ENCODE measurements at places on chromosomes 5 and 9.

DNA sequence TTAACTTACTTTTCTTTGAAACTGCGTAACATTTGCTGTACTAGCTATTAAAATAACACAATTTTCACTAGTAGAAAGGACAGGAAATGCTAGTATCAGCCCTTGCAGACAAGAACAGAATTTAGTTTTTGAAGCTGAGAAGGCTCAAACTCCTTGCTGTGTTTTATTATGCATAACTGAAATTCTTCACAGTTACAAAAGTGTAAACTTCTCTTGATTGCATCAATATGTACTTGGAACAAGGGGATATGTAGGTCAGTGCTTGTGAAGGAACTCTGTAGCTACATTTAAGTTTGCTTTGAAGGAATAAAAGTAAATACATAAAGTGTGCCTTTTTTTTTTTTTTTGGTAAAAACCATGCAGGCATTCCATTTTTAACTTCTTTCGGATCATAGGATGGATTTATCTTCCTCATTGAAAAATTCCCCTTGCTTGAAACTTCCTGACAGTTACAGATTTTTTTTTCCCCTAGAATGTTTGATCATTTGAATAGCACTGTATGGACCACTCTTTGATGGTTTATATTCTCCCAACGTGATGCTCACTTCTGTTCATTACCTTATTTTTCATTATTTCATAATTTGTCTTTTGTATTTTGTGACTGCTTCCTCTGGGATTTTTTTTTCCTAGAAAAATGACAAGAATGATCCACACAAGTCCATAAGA, 94.9 kb upstream of the DAB2 start:
- no peak for DNase-seq

- no peak for DNase-seq
These were observed 8.1 kb downstream of the NDST1 start for GRCh38 chr5:150516011-150516410.

GRCh38 chr9:137836831-137837241, 40.7 kb upstream of the CACNA1B start:
- DNase-seq, result no peak

- DNase-seq, result no peak
These were observed 1883.7 kb upstream of the C9orf72 start for GRCh38 chr9:29456940-29457339.

DNA sequence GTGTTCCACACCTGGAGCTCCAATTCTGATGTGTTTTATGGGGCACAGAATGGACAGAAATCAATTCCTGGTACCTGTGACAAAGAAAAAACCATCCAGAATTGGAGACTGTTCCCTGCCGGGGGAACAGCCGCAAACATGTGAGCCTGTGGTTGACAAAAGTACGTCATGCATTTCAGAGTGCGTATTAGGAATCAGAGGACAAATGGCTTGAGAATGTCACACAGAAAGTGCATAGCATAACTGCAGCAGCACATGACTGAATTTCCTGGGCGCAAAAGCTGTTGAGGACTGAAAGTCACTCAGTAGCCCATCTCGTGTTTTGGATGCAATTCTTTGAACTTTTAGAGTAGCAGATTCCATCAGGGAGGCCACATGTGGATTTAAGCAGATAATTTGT, 85.1 kb downstream of the TRIO start:
- no peak for DNase-seq

DNA sequence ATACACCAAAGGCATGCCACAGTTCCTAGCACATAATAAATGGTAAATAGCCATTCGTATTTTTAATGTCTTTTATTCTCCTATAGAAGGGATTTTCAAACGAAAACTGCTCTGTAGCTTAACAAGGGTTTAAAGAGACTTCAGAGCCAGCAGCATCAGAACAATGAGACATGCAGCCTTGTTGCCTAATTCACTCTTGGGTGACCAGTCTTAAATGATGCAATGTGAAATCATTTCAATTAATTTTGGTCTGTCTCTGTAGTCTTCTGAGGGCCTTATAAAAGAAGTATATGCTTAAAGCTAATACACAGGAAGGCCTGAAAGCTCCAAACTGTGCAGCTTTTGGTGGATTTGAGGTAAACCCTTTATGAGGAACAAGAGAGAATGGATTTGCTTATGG, 888.8 kb upstream of the WWC1 start:
- no peak for DNase-seq

GRCh38 chr5:57302643-57303042, 128.8 kb downstream of the GPBP1 start:
- DNase-seq, result no peak

- DNase-seq, result no peak
These were observed 235.6 kb downstream of the SPOCK1 start for GRCh38 chr5:137263371-137264005.

- DNase-seq, result no peak
These were observed 272.4 kb downstream of the ARRDC3 start for GRCh38 chr5:91110686-91111085.

DNA sequence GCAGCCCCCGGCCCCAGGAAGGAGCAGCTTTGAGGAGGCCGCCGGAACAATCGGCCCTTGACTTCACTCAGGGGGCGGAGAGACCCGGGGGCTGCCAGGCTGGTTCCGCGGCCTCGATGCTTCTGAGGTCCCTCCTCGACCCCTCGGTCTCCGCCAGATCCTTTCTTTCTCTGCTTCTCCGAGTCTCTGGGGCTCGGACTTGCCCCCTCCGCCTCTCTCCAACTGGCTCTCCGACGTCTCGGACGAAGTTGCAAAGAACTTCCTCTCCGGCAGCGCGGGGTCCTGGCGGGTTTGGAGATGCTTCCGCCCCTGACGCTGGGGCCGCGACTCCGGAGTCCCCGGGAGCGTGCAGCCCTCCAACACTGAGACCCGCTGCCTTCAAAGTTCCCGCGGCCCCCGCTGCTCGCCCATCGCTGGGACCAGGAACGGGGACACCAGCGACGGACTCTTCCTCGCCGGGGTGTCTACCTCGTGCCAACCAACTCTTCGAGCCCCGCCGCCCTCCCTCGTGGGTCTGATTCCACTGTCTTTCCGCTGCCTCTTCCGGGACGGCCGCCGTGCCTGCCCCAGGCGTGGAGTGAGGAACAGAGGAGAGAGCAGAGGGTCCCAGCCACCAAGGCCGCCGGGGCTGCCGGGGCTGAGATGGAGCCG, 7.0 kb downstream of the PAX5 start:
- DNase-seq, result no peak

- no peak for DNase-seq
These were observed 352.6 kb upstream of the PANK3 start for GRCh38 chr5:168931638-168932345.

- DNase-seq, result no peak
These were observed 192.0 kb downstream of the ADAMTSL1 start for GRCh38 chr9:18665947-18666346.

DNA sequence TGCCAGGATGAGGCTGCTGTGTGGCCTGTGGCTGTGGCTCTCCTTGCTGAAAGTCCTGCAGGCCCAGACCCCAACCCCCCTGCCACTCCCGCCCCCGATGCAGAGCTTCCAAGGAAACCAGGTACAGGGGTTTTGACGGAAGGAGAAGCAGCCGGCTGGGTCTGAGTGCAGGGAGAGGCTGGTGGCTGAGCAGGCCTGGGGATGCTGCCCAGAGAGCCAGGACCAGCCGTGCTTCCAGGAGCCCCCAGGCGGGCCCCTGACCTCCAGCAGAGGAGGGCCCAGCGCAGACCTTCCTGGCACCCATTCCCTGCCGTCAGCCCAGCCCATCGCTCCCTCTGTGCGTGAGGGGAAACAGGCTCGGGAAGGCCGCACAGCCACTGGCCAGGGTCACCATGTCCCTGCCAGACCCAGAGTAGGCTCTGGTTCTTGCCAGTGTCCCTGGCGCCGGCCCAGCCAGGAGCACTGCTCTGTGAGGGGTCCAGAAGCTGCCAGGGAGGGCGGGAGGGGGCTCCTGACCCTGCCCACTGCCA, 313 bp downstream of the LCN12 start:
- DNase-seq, result no peak

DNA sequence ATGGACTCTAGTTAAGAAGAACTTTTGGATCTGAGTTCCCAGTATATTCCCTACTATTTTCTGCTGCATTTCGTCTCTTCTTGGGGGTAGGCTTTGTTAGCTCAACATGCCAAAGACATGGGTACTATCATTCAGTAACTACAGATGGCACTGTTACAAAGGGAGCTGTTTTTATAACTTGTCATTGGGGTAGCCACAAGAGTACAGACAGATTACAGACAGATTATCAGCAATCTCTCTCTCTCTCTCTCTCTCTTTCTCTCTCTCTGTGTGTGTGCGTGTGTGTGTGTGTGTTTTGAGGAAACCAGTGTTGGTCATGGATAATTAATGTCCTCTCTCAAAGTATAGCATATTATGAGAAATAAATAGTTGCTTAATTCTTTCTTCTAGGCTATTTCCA, 116.1 kb downstream of the WDR70 start:
- DNase-seq, result no peak

DNA sequence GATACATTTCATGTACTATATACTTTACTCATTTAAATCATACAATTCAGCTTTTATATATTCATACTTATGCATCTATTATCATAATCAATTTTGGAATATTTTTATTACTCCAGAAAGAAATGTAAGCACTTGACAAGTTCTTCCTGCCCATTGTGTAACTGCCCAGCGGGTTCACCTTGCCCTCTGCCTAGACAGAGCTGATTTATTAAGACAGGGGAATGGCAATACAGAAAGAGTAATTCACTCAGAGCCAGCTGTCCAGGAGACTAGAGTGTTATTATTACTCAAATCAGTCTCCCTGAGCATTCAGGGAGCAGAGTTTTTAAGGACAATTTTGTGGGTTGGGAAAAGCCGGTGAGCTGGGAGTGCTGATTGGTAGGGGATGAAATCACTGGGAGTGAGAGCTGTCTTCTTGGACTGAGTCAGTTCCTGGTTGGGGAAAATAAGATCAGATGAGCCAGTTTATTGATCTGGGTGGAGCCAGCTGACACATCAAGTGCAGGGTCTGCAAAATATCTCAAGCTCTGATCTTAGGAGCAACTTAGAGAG, 16.1 kb upstream of the SPIN1 start:
- no peak for DNase-seq

DNA sequence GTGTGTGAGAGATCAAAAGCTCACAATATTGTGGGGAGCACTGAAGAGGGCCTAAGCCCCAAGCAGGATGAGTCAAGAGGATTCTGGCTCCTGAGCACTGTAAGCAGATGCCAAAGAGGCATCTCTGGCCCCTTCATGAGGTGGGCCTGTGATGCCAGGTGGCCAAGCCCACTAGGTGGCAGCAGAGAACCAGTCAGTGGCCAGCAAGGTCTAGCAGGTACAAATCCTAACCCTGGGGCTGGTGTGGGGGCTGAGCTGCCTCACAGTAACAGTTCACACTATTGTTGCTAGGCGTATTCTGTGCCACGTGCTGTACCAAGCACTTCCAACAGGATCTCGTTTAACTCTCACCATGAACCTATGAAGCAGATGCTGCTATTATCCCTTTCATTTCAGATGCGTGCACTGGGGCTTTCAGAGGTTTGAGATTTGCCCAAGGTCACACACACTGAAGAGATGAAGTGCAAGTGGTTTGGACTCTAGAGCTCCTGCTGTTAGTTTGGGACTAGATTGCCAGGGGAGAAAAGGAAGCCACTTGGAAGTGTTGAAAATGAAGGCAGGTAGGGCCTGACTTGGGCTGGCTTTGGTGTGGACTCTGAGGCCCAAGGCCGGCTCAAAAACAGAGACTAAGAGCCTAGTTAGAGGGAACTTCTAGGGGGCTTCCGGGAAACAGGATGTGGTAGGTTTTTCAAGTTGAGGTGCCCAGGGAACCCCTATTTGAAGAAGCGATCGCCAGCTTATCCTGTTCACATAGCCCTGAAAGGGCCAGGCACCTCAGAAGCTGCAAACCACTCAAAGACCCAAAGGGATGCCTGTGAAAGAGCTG, 4.4 kb upstream of the MLANA start:
- DNase-seq, result peak; percentile 70

DNA sequence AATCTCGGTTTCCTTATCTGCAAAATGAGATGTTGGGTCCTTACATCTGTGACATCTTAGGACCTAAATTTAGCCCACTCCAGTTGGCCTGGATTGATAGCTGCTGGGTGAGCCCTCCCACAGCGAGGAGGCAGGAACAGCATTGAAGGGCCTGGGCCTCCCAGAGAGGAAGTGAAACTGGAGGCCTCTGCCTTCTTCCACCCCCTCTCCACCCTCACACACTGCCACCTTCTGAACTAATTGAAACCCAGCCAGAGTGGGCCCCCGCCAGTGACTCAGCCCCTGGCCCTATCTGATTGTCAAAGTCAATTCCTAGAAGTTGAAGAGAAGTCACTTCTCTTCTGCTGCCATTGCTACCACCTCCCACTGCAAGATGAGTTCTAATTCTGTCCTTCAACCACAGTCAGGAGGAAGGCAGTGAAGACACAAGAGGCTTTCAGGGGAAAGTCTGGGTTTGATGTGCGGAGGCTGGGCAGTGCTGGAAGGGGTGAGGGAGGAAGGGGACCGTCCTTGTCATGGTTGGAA, 55.2 kb upstream of the NEK6 start:
- peak; percentile 57 for DNase-seq

DNA sequence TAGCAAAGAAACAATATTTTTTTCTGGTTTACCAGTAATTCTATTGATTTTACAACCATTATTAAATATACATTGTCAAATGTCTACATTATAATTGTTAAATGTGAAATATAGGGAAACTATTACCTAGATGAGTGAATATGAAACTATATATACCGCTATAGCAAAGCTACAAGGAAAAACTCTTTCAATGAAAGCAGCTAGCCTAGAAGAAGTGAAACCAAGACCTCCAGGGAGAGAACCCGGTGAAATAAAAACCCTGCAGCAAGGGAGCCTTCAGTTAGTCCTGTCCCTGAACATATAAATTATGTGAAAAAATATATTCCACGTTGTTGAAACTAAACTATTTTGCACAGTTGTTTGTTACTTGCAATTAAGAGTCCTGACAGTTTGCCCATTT, 913.1 kb downstream of the EFNA5 start:
- DNase-seq, result no peak

DNA sequence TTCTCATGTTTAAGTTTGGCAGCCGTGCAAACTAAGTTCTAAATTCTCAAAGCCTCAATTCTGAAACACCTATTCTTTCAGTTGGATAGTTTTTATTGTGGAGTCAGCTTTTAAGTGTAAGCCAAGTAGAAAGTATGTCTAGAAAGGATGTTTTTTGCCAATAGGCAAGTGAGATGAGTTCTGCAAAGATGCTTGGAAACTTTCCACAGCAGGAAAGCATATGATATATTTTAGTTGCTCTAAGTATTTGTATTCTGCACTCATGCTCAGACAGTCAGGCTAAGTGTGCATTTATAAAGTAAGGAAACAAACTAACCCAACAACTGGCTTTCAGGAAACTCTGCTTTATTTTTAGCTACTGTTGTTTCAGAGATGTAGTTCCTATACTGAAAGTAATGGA, 67.3 kb upstream of the CDH18 start:
- DNase-seq, result no peak

- DNase-seq, result no peak
These were observed 3.4 kb upstream of the FGFR4 start for GRCh38 chr5:177083357-177083756.

All from activated CD4-positive, alpha-beta T cell treated with anti-CD3 and anti-CD28 coated beads, Interleukin-2, amount 50 U/mL, for 24 hours (primary cell).